Common myeloid progenitor, CD34-positive (primary cell): ENCODE measurements at places on chromosomes 16 and 17.

DNA sequence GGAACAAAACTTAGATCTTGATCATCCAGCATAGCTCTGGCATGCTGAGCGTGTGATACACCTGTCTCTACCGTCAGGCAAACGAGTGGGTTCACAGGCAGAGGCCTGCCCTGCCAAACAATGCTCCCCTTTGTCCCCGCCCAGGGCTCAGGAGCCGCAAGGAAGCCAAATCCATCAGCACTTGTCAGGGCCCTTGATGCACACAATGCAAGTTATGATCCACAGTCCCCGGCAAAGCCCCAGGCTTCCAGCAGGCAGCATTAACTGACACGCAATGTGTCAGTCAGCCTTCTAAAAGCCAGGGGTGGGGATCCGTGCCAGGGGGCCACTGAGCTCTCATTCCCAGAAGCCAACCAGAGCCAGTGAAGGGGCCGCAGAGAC lies 460.9 kb downstream of the SLC39A11 start:
- DNase-seq = no peak

DNA sequence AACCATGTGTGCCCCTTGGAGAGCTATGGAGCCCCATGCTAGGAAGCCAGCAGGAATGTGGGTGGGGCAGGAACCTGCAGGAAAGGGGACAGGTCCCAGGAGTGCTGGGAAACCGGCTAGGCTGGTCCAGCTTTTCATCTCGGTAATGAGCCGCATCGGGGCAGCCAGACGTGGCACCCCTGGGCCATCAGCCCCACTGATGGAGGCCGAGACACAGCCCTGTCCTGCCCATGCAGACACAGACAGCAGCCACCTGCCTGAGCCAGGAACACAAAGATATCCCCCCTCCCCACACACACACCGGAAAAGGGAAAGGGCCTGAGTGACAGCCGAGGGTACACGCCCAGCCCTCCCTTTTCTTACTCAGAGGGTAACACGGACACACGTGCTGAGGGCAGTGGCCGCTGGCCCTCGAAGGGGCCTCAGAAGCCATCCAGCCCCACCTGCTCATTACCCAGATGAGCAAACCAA lies 18.1 kb downstream of the PPL start:
- no peak for DNase-seq

DNA sequence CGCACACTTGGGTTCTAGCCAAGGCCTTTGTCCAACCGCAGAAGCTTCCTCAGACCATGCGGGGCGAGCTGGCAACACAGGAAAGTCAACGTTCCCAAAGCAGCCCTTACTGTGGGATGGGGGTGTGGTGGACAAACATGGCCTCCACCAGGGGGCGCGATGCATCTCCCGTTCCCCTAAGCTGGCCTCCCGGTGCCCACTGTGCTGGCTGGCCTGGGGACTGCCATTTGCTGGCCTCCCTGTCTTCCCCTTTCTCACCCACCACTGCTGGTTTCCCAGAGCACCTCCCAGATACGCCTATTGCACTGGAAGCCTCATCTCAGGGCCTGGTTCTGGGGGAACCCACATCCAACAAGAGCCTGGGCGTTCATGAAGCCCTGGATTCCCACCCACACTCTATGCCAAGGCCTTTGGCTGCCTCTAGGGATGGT lies 145.3 kb downstream of the IRF8 start:
- peak; percentile 66 for DNase-seq

DNA sequence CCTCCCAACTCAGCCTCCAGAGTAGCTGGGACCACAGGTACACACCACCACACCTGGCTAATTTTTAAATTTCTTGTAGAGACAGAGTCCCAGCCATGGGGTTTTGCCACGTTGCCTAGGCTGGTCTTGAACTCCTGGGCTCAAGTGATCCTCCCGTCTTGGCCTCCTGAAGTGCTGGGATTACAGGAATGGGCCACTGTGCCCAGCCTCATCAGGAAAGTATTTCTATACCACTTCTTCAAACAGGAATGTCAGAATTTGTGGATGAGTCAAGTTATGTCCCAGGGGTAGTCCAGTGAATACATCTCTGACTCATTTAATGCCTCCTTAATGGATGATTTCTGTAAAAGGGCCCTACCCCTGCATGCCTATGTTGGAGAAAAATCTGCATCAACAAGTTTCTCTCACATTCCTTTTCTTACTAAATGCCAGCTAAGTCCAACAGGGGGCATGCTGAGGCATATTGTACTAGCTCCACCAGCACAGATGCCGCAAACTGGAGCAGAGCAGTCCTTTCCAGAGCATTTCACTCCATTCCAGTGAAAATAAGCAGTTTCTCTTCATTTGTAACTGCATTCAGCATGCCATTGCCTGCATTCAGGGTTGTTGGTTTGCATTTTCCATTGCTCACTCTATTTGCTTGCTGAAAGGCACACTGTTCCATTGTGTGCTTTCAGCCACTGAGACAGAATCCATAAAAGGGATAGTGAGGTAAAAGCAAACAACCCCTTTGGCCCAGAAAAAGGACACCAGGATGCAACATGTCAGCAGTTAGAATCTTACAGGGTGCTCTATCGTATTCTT lies 5.3 kb upstream of the CAVIN1 start:
- DNase-seq = peak; percentile 66

GRCh38 chr17:77137111-77137510 lies 3.7 kb upstream of the SEC14L1 start:
- DNase-seq = no peak

- no peak for DNase-seq
These were observed 17.4 kb upstream of the ZNF469 start for GRCh38 chr16:88365244-88365865.

GRCh38 chr17:4124999-4125398 lies 17.8 kb downstream of the ZZEF1 start:
- no peak for DNase-seq

GRCh38 chr17:44595216-44595775 lies 38.0 kb downstream of the FZD2 start:
- no peak for DNase-seq

DNA sequence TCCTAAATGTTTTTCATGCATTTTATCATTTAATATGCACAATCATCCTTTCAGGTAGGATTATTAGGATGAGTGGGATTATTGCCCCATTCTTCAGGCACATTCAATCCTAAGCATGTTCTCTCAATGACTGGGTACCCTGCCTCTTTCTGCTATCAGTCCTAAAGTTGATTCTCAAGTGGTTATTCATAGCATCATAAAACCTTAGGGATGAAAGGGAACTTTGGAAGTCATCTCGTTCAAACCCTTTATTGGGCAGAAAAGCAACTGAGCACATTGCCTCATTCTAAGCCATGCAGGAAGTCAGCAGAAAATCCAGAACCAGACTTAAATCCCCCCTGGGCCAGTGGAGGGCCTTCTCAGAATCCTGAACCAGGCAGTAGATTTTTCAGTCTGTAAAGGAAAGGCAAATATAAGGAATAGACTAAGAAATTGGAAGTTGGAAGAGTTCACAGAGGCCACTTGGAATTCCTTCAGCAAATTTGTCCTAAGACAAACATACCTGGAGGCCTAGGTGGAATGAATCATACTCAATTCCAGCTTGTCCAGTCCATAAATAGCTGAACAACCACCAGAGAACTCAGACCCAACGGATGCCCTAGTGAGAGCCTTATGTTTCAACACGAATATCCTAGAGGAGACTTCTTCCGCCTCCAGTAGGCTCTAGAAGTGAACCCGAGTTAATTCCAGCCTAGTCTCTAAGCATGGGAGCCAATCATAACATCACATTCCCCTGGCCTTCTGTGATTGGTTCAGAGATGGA lies 62.7 kb downstream of the IRX6 start:
- no peak for DNase-seq

DNA sequence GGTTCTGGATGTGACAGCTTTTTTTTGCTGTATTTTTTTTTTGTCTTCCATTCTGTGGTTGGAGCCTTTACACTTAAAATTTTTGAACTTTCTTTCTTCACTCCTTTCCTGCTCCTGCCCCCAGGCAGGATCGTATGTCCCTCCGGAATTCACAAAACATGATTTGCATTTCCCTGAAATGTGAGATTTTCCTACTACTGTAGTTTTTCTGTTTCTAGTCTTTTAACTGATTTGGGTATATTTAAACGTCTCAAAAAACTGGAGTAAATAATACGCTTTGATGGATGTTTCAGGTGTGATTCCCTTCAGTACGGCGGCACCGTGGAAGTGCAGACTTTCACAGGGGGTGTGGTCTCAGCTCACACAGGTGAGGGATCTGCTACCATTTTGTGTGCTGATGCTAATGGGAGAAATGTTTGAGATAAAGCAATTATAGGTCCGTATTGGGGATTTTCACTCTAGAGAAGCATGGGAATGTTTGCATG lies 686 bp downstream of the SRCAP start:
- DNase-seq = no peak

- DNase-seq = no peak
These were observed 22.7 kb downstream of the ASGR1 start for GRCh38 chr17:7156342-7156940.

GRCh38 chr16:11740567-11740966 lies 2.1 kb downstream of the TXNDC11 start:
- DNase-seq = no peak

DNA sequence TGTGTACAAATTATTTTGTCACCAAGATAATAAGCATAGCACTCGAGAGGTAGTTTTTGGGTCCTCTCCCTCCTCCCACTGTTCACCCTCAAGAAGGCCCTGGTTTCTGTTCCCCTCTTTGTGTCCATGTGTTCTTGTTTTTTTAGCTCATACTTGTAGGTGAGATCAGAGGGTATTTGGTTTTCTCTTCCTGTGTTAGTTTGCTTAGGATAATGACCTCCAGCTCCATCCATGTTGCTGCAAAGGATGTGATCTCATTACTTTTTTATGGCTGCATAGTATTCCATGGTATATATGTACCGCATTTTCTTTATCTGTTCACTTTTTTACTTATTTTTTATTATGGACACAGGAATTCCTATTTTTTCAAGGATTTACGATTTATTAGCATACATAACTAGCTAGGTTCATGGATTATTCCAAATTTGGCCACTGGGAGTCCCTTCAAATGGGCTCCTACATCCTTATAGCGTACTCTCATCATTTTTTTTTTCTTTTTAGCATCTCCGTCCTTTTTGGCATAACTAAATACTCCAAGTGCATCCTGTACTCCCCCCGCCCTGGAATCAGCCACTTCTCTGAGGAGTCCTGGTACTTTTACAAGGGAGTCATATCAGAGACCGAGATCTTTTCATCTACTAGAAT lies 7.3 kb downstream of the TADA2A start:
- DNase-seq = peak; percentile 26

DNA sequence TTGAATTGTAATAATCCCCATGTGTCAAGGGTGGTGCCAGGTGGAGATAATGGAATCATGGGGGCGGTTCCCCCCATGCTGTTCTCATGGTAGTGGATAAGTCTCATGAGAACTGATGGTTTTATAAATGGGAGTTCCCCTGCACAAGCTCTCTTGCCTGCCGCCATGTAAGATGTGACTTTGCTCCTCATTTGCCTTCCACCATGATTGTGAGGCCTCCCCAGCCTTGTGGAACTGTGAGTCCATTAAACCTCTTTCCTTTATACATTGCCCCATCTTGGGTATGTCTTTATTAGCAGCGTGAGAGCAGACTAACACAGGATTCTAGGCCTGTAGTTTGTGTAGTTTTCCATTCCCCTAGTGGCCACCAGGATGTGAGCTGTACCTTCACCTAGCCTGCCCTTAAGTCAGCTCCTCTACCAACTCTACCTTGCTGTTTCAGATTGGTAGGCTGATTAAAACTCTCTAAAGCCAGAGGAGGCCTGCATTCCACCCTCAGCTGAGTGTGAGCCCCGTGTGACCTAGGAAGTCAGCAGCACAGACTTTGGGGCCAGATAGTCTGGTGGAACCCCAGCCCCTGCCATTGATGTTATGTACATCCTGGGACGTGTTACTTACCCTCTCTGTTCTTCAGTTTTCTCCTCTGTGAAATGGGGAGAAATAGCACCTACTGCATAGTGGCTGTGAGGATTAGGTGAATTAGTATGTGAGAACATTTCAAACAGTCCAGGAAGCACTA lies 252.4 kb upstream of the CACNG5 start:
- DNase-seq = no peak

DNA sequence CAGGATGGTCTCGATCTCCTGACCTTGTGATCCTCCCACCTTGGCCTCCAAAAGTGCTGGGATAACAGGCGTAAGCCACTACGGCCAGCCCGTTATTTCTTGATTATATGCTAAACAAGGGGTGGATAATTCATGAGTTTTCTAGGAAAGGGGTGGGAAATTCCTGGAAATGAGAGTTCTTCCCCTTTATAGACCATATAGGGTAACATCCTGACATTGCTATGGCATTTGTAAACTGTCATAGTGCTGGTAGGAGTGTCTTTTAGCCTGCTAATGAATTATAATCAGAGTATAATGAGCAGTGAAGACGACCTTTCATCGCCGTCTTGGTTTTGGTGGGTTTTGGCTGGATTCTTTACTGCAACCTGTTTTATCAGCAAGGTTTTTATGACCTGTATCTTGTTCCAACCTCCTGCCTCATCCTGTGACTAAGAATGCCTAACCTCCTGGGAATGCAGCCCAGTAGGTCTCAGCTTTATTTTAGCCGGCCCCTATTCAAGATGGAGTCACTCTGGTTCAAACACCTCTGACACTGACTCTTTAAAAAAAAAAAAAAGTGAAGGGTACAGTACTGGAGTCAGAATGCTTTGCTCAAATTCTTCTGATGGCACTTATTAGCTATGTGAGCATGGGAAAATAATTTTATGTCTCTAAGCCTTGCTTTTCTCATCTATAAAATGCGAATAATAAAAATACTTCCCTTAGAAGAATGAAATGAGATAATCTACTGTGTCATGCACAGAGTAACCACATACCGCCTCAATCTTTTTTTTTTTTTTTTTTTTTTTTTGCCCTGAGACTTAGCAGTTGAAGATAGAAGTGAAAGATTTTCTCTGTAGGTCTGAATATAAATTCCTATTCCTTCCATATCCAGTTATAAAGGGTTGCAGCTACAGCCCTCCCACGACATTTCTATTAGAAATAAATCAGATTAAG lies 5.1 kb upstream of the CALCOCO2 start:
- DNase-seq = peak; percentile 37

DNA sequence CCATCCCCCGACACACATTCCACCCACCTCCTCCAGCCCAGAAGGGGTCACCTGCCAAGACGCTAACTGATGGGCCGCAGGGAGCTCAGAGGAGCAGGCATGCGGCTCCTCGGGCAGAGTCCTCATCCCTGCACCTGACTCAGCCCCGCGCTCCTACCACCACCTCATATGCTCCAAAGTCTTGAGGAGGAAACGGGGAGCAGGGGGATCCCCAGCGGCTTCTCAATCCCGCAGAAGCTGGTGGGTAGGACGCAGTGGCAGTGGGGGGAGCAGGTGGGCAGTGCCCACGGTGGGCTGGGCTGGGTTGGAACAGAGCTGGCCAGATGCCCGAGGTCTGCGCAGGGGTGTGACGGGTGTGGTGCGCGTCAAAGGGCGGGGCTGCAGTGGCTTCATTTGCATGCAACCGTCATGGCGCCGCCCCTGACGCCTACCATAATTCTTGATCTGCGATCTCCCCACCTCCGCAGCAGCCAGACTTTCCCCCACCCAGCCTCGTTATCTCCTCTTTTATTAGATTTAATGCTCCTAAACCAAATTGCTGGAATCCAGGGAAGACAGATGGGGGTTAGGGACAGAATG lies 39.0 kb upstream of the EMP2 start:
- DNase-seq = peak; percentile 67
